ENCODE measurements at places on chromosomes 7 and 10.

DNA sequence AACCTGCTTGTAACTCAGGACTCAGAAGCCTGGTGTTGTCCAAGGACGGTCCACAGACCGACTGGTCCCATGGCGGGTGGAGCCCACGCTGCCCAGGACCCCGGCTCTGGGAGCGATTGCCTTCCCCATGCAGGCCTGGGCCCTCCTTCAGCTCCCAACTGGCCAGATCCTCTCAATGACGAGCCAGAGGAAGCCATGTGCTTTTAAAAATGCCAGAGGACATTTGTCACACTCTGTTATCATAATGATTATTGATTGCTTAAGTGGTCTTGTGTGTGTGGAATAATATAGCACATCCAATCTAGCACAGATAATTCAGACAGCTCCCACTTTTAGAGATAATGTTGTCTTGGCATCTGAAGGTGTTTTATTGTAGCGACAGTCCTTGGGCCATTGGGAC lies 22.6 kb upstream of the OGDHL start:
- no peak for DNase-seq

- DNase-seq = peak; percentile 58
Observed at GRCh38 chr7:24290004-24290641, 6.1 kb downstream of the NPY start.

- no peak for DNase-seq
Observed at GRCh38 chr7:101226721-101227120, 8.8 kb downstream of the ZNHIT1 start.

DNA sequence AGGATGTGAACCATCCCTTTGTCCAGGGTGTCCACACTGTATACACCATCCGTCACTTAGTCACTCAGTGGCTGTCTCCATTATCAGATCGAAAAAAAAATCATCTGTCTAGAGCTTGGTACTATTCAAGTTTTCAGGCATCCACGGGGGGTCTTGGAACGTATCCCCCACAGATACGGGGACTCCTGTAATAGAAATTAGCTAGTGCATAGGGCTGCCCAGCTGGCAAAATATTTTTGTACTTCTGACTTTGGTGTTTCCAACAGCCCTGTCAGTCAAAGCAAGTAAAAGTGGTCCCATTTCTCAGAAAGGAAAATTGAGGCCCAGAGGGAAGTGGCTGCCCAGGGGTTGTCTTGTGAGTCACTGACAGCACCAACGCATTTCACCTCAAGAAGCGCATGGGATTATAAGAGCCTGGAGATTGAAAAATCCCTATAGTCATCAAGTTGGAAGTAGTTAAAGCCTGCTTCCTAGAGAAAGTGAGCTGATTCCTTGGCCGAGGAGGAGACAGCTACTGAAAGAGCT lies 52.1 kb upstream of the SLC29A3 start:
- no peak for DNase-seq

GRCh38 chr7:100687751-100688300 lies 6.2 kb downstream of the GIGYF1 start:
- no peak for DNase-seq

GRCh38 chr7:139673762-139674161 lies 104.0 kb downstream of the HIPK2 start:
- DNase-seq = no peak
